Progenitor cell of endocrine pancreas (in vitro differentiated cells): ENCODE measurements at places on chromosomes 4 and X. TPM values are rescaled to one million over a fixed set of nuclear protein-coding genes. Genes with fewer than 3 reads are reported as not detected.

- no peak overlapping the region for H3K27ac ChIP-seq
- no peak overlapping the region for H3K4me3 ChIP-seq
- no peaks in the 10 kb centered on the region for H3K36me3 ChIP-seq
Measured at GRCh38 chr4:187714957-187715356, 280.6 kb upstream of the ZFP42 start.

GC gene
- 154 and 168 TPM in 2 replicates for total RNA-seq

- no peak for DNase-seq
- H3K36me3 ChIP-seq: no peaks in the 10 kb centered on the region
- peaks cover 23% of the 10 kb centered on the region for H3K4me1 ChIP-seq
- peaks cover 10% of the 10 kb centered on the region for H3K27me3 ChIP-seq
- H3K27ac ChIP-seq: no peak overlapping the region
Measured at GRCh38 chr4:155597933-155598451, 68.7 kb upstream of the GUCY1A1 start.

GRCh38 chr4:58325070-58325469 is 1214.9 kb upstream of the IGFBP7 start:
- H3K4me1 ChIP-seq: peaks cover 9% of the 10 kb centered on the region
- no peak overlapping the region for H3K4me3 ChIP-seq
- H3K27me3 ChIP-seq: no peaks in the 10 kb centered on the region
- no peak overlapping the region for H3K27ac ChIP-seq
- no peaks in the 10 kb centered on the region for H3K36me3 ChIP-seq
- DNase-seq: no peak

FABP2 gene
- total RNA-seq: not detected in 2 replicates

- H3K36me3 ChIP-seq: peaks cover 28% of the 10 kb centered on the region
- no peak for DNase-seq
- H3K27ac ChIP-seq: no peak overlapping the region
- no peak overlapping the region for H3K4me3 ChIP-seq
- H3K27me3 ChIP-seq: no peaks in the 10 kb centered on the region
Measured at GRCh38 chr4:145552181-145552822, 66.9 kb upstream of the MMAA start.

SLC9B1 gene
- total RNA-seq: 0.75 and 0.79 TPM in 2 replicates

DNA sequence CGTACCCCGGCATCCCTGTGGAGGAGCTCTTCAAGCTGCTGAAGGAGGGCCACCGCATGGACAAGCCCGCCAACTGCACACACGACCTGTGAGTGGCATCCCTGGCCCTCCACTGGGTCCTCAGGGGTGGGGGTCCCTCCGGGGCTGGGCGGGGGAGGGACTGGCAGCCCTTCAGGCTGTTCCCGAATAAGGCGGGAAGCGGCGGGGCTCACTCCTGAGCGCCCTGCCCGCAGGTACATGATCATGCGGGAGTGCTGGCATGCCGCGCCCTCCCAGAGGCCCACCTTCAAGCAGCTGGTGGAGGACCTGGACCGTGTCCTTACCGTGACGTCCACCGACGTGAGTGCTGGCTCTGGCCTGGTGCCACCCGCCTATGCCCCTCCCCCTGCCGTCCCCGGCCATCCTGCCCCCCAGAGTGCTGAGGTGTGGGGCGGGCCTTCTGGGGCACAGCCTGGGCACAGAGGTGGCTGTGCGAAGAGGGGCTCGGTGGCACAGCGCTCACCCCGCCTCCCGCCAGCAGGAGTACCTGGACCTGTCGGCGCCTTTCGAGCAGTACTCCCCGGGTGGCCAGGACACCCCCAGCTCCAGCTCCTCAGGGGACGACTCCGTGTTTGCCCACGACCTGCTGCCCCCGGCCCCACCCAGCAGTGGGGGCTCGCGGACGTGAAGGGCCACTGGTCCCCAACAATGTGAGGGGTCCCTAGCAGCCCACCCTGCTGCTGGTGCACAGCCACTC is 13.7 kb downstream of the FGFR3 start:
- peaks cover 2% of the 10 kb centered on the region for H3K4me1 ChIP-seq
- no peaks in the 10 kb centered on the region for H3K36me3 ChIP-seq
- no peaks in the 10 kb centered on the region for H3K27me3 ChIP-seq
- no peak overlapping the region for H3K27ac ChIP-seq
- no peak overlapping the region for H3K4me3 ChIP-seq
- no peak for DNase-seq

- no peaks in the 10 kb centered on the region for H3K27me3 ChIP-seq
- H3K4me1 ChIP-seq: peaks cover 1% of the 10 kb centered on the region
- no peak overlapping the region for H3K27ac ChIP-seq
- H3K36me3 ChIP-seq: peaks cover 39% of the 10 kb centered on the region
Measured at GRCh38 chr4:168928346-168928745, 81.7 kb downstream of the CBR4 start.

CT45A1 gene
- not detected in 2 replicates for total RNA-seq

NHSL2 gene
- total RNA-seq: 3.4 and 4.8 TPM in 2 replicates

DNA sequence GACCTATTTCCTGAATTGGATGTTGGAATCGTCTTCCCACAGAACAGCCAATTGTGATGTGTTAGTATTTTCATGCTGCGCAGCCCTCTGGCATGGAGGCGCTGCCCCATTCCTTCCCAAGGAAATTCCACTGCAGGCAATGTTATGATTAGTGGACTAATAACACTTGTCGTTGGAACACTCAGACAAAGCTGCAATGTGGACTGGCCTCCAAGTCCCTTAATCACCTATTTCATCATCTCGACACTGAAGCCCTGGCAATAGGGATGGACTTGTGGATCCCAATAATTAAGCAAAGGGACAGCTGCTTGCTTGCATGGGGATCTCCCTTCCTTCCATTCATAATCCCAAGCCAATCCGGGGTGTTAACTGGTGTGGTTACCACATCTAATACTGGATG is 78.8 kb upstream of the PLAC1 start:
- no peak for DNase-seq
- H3K27me3 ChIP-seq: no peaks in the 10 kb centered on the region
- H3K36me3 ChIP-seq: no peaks in the 10 kb centered on the region
- H3K4me3 ChIP-seq: no peak overlapping the region
- no peak overlapping the region for H3K27ac ChIP-seq
- peaks cover 1% of the 10 kb centered on the region for H3K4me1 ChIP-seq
